Activated CD8-positive, alpha-beta T cell treated with anti-CD3 and anti-CD28 coated beads for 36 hours (primary cell): ENCODE measurements at places on chromosomes 4 and X. TPM values are rescaled to one million over a fixed set of nuclear protein-coding genes. Genes with fewer than 3 reads are reported as not detected.
A peak's percentile ranks its signal among the peaks of the same experiment; 100 is the strongest.

DNA sequence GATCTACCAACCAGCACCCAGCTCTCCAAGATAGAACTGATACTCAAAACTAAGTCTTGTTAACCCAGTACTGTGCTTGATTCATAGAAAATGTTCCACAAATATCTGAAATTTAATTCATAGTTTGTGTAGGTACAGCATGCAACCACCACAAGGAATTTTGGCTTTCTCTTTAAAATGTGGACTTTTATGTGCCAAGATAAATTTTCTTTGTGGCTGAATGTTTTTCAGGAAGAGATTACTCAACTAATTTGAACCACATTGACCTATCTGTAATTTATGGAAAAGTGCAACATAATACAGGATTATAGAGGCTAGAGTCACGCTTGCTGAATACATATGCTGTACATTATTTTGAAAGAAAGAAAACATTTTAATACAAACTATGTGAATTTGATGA is 730.8 kb downstream of the IL1RAPL1 start:
- no peak for DNase-seq
- H3K36me3 ChIP-seq, result no peaks in the 10 kb centered on the region
- H3K27ac ChIP-seq, result no peak overlapping the region
- H3K4me3 ChIP-seq, result no peak overlapping the region
- H3K4me1 ChIP-seq, result no peaks in the 10 kb centered on the region

GRCh38 chrX:72309297-72310071 is 3.8 kb upstream of the CITED1 start:
- H3K27me3 ChIP-seq, result peaks cover 33% of the 10 kb centered on the region
- H3K36me3 ChIP-seq, result no peaks in the 10 kb centered on the region
- DNase-seq, result no peak
- H3K4me1 ChIP-seq, result peaks cover 21% of the 10 kb centered on the region
- H3K4me3 ChIP-seq, result no peak overlapping the region
- no peak overlapping the region for H3K27ac ChIP-seq

- H3K36me3 ChIP-seq, result no peaks in the 10 kb centered on the region
- H3K4me1 ChIP-seq, result no peaks in the 10 kb centered on the region
Observed at GRCh38 chr4:118981839-118982381, 93.3 kb downstream of the SYNPO2 start.

GRCh38 chr4:21469438-21470300 is 478.9 kb downstream of the KCNIP4 start:
- no peaks in the 10 kb centered on the region for H3K27me3 ChIP-seq
- no peak overlapping the region for H3K4me3 ChIP-seq
- H3K4me1 ChIP-seq, result no peaks in the 10 kb centered on the region
- H3K27ac ChIP-seq, result no peak overlapping the region
- no peak for DNase-seq
- H3K36me3 ChIP-seq, result no peaks in the 10 kb centered on the region

GRCh38 chr4:21467551-21467950 is 481.0 kb downstream of the KCNIP4 start:
- no peaks in the 10 kb centered on the region for H3K36me3 ChIP-seq
- no peaks in the 10 kb centered on the region for H3K4me1 ChIP-seq
- no peak for DNase-seq

DNA sequence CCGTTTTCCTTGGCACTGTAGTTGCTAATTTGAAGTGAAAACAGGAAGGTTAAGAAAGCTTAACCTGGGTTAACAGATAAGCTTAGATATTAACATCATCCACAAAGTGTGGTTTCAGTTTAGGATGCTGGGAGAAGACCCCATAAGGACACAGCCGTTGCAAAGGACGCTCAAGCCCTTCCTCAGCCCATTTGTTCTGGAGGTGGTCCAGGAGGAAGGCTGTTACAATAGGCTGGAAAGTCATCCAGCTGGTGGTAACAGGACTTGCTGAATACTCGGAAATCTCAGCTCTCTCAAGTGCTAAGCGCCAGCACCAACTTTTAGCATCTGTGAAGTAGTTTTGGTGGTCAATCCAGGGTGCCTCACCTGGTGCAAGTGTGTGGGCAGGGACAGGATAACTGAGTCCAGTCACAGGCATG is 14.2 kb downstream of the CHST7 start:
- peaks cover 17% of the 10 kb centered on the region for H3K4me1 ChIP-seq
- no peak for DNase-seq
- no peaks in the 10 kb centered on the region for H3K27me3 ChIP-seq
- peak overlapping the region; percentile 36 for H3K4me3 ChIP-seq

DNA sequence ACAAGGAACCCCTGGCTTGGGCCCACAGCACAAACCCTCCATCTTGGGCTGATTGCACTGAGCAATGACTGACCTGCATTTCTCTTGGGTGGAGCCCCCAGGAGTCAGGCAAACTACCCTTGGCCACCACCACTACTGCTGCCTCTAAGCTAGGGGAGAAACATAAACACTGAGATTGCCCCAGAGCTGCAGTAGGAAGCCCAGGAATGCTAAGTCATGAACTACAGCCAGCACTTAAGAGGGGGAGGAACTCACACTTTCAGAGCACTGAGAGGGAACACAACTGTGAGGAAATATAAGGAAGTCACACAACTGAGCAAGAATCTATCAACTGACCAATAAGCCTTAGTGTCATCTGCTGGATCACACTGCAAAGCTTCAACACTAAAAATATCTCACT is 111.6 kb upstream of the PPP3CA start:
- peaks cover 20% of the 10 kb centered on the region for H3K27me3 ChIP-seq
- DNase-seq, result no peak
- H3K4me1 ChIP-seq, result no peaks in the 10 kb centered on the region
- H3K36me3 ChIP-seq, result no peaks in the 10 kb centered on the region
- H3K4me3 ChIP-seq, result no peak overlapping the region

DNA sequence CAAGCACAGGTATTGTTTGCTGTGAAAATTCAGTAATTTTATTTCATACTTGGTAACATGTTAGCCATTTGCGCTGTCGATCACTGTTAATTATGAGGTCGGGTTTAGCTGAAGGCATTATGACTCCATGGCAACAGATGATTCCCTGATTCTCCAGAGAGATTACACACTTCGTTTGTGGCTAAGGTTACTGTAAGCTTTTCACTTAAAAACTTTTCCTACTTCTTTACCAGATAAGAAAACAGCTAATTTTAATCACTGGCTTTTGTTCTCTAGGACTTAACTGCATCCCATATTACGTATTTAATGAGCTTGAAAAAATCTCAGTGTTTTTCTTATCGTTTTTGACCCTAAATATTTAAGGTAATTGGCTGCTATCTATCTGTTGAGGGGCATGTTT is 2.1 kb downstream of the GSTCD start:
- H3K27me3 ChIP-seq, result no peaks in the 10 kb centered on the region
- peaks cover 7% of the 10 kb centered on the region for H3K36me3 ChIP-seq
- no peak overlapping the region for H3K4me3 ChIP-seq
- H3K27ac ChIP-seq, result no peak overlapping the region
- peaks cover 20% of the 10 kb centered on the region for H3K4me1 ChIP-seq

DNA sequence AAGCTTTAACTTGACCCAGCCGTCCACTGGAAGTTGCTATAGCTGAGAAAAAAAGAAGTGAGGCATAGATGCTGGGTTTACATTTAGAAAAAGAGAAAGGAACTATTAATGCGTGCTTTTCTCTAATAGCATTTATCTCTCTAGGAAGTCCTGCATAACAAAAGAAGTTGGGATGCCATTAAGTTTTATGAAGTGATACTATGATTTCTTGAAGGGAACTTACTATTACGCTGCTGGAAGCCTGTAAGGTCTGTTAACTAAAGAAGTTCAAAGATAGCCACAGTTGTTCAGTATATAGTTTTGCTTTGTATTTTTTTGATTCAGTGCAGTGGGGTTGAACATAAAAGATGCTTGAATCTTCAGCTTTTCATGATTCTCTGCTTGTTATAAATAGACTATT is 203.4 kb downstream of the CCSER1 start:
- H3K4me1 ChIP-seq, result no peaks in the 10 kb centered on the region
- no peak overlapping the region for H3K27ac ChIP-seq
- H3K36me3 ChIP-seq, result no peaks in the 10 kb centered on the region
- H3K27me3 ChIP-seq, result no peaks in the 10 kb centered on the region

GRCh38 chr4:53587135-53587534 is 4.2 kb downstream of the LNX1 start:
- H3K27me3 ChIP-seq, result peaks cover 31% of the 10 kb centered on the region
- H3K36me3 ChIP-seq, result no peaks in the 10 kb centered on the region
- H3K27ac ChIP-seq, result no peak overlapping the region
- H3K4me1 ChIP-seq, result peaks cover 8% of the 10 kb centered on the region
- H3K4me3 ChIP-seq, result no peak overlapping the region

GRCh38 chr4:37268319-37268718 is 23.8 kb downstream of the NWD2 start:
- DNase-seq, result no peak
- H3K27ac ChIP-seq, result no peak overlapping the region
- H3K4me3 ChIP-seq, result no peak overlapping the region
- H3K27me3 ChIP-seq, result no peaks in the 10 kb centered on the region

DNA sequence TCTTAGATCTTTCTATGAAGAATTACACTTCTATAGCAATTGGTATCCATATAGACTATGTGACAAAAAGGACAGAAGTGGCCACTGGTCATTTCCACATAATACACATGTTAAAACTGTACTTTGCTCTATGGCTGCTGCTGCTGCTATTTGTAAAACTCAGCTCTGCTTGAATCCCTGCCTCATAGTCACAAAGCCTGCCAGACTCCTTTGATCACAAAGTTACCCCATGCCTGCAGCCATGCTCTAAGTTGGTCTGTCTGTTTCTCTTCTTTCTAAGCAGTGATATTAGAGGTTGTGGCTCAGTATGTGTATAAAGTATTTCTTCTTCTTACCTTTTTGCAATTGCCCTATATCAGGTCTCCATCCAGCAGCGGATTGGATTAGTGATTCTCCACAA is 210.9 kb downstream of the GRID2 start:
- H3K4me1 ChIP-seq, result no peaks in the 10 kb centered on the region
- no peak overlapping the region for H3K27ac ChIP-seq
- H3K36me3 ChIP-seq, result no peaks in the 10 kb centered on the region

DNA sequence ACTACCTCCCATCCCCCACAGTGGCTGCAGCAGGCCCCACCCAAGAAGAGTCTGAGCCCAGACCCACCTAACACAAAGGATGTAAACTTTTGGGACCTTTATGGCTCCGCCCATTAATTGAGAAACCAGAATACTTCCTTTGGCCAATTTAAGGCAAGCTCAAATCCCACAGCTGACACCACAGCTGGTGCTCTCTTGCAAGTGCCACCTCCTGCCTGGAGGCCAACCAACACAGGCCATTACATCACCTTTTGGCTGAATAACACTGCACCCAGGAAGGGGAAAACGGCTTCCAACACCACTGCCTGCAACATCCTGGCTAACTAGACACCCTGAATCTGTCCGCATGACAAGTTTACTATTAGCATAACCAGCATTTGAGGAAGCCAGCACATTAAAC is 248.8 kb downstream of the PRDM5 start:
- peaks cover 7% of the 10 kb centered on the region for H3K27me3 ChIP-seq
- no peak overlapping the region for H3K27ac ChIP-seq
- H3K4me3 ChIP-seq, result no peak overlapping the region
- H3K36me3 ChIP-seq, result peaks cover 1% of the 10 kb centered on the region
- H3K4me1 ChIP-seq, result no peaks in the 10 kb centered on the region

GRCh38 chr4:34181891-34182290 is 2062.4 kb downstream of the ARAP2 start:
- H3K4me1 ChIP-seq, result no peaks in the 10 kb centered on the region
- DNase-seq, result no peak
- H3K4me3 ChIP-seq, result no peak overlapping the region

DNA sequence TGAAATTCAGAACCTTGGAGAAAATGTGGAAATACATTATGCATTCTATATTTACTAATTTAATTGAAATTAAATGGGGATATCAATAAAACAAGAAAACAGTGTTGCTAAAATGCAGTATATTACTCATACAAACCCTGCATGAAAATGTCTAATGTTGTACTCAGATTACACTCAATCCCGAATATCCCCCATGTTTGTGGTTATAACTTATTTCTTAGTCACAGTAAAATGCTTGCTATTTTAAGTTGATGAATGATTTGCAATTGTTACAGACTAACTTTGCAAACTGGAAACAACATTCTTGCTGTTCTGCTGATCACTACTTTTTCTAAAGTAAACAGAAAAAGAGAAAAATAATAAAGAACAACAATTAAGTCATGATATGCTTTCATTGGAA is 33.1 kb upstream of the ANXA10 start:
- H3K4me3 ChIP-seq, result no peak overlapping the region
- H3K36me3 ChIP-seq, result no peaks in the 10 kb centered on the region
- no peaks in the 10 kb centered on the region for H3K4me1 ChIP-seq
- H3K27me3 ChIP-seq, result no peaks in the 10 kb centered on the region
- no peak overlapping the region for H3K27ac ChIP-seq

DNA sequence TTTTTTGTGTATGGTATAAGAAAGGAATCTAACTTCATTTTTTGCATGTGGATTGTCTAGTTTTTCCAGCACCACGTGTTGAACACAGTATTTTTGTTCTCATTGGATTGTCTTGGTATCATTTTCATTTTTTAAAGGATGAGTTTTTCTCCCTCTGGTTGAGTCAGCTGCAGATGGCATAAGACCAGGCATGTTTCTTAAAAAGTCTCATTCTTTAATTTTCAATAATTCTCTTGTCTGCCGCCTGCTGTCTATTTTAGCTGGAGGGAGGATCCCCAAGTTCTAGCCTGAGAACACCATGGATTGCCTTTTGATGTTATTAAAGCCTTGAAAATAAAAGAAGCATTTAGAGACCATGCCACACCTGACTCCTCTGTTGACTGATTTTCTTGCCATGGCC is 263.8 kb downstream of the ARHGAP24 start:
- no peak overlapping the region for H3K4me3 ChIP-seq
- H3K4me1 ChIP-seq, result no peaks in the 10 kb centered on the region
- no peaks in the 10 kb centered on the region for H3K36me3 ChIP-seq
- DNase-seq, result no peak
- no peak overlapping the region for H3K27ac ChIP-seq

GRCh38 chr4:5821665-5822358 is 71.1 kb downstream of the CRMP1 start:
- H3K27ac ChIP-seq, result no peak overlapping the region
- no peak overlapping the region for H3K4me3 ChIP-seq
- peak; percentile 16 for DNase-seq
- H3K36me3 ChIP-seq, result no peaks in the 10 kb centered on the region
- no peaks in the 10 kb centered on the region for H3K27me3 ChIP-seq

DNA sequence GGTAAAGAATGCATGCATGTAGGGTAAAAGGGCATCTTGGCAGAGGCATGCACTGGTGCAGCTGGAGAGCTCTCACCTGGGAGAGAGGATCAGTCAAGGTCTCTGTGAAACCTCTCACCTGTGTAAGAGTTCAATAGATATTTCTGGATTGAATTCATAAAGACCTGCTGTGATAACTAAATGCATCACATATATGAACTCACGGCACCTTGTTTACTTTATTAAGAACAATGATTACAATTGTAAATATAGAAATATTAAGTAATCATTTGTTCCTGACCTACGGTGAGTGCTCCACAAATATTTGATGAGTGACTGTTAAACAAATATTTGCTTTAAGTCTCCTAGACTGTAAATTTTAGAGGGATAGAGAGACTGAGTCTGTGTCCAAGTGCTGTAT is 85.9 kb upstream of the PAQR3 start:
- DNase-seq, result no peak
- H3K27me3 ChIP-seq, result peaks cover 4% of the 10 kb centered on the region
- no peak overlapping the region for H3K27ac ChIP-seq

GRCh38 chrX:20313899-20314298 is 47.2 kb upstream of the RPS6KA3 start:
- no peak overlapping the region for H3K27ac ChIP-seq
- H3K4me3 ChIP-seq, result no peak overlapping the region
- peaks cover 7% of the 10 kb centered on the region for H3K4me1 ChIP-seq
- H3K36me3 ChIP-seq, result no peaks in the 10 kb centered on the region
- no peak for DNase-seq

SLC49A3 gene
- not detected for total RNA-seq

ANXA10 gene
- total RNA-seq, result not detected

TCEAL9 gene
- total RNA-seq, result 7.5 TPM

PPAT gene
- 46.9 TPM for total RNA-seq

EMCN gene
- not detected for total RNA-seq

GPR173 gene
- 0.70 TPM for total RNA-seq

TIMM17B gene
- 52.2 TPM for total RNA-seq

CPLX1 gene
- not detected for total RNA-seq
